Left ventricle myocardium inferior (tissue), 1 donor: ENCODE measurements at places on chromosomes 5 and 9.

GRCh38 chr5:50745221-50745910 is 78.9 kb downstream of the PARP8 start:
- DNase-seq: no peak

DNA sequence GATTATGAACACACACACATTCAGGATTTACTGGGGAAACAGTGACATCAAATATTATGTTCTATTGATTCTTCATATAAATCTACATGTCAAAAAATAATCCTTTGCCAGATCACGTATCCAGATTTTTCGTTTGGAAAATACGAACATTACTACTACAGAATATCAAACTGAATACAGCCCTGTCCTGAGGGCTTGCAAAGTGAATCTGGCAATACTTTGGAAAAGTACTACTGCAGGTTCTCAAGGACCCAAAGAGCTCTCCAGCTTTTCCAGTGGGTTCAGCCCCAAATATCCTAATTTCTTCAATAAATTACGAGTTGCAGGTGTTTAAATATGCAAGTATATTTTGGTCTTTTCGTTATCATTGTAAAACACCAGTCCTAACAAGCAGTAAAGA is 411 bp upstream of the NDUFS4 start:
- DNase-seq: no peak

DNA sequence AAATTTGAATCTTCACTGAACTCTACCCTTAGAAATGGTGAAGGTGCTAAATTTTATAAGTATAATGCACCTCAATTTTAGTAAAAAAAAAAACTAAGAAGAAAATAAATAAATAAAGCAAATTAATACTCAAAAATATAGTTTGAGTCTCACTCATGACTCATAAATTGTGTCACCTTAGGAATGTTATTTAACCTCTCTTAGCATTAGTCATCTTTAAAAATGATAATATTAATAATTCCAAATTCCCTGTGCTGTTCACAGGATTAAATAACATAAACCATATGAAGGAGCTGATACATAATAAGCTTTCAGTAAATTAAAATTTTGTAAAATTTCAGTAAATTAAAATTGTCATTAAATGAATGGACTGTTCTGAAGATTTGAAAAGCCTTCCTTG is 339.8 kb upstream of the RGMB start:
- DNase-seq: no peak

DNA sequence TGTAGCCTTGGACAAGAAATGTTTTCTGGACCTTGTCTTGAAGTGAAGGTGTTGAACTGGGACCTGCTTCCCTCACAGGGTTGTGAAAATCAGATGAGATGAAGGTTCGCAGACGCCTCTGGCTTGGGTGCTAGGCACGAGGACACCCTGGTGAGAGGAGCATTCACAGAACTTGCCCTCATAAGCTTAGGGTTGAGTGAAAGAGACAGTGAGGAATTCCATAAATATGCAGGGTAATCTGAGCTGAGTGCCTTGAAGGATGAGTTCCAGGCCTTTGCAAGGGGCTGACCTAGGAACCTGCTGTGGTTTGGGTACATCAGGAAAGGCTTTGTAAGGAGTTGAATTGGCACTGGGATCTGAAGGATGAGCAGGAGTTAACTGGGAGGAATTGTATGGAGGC is 75.7 kb upstream of the SAP30L start:
- DNase-seq: no peak

GRCh38 chr5:132230871-132231270 is 3.2 kb upstream of the P4HA2 start:
- DNase-seq: no peak

DNA sequence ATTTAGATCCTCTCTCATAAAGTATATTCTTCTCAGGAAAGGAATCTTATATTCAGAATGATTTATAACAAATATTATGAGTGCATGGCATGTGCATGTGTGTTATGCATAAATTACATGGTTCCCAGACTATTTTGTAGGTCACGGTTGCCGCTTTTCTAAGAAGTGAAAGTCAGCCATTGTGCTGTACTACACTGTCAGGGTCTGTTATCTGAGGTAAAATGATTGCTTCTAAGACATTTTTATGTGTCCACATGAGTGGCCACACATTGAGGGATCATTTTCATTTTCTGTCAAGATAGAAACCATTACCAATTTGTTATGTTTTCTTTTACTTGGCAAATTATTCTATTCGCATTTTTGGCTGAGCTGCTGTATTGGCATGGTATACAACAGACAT is 210.8 kb downstream of the CWC27 start:
- no peak for DNase-seq

- DNase-seq: peak; percentile 86
Observed at GRCh38 chr9:27529316-27530278, at the start of gene MOB3B. TSS of gene MOB3B (minus strand) at chr9:27529814. CDS start at chr9:27455550, 74,264 bp downstream.

- DNase-seq: no peak
Observed at GRCh38 chr9:89256642-89257041, 54.4 kb upstream of the CKS2 start.

- DNase-seq: no peak
Observed at GRCh38 chr9:116653348-116654058, 33.6 kb upstream of the TRIM32 start.

DNA sequence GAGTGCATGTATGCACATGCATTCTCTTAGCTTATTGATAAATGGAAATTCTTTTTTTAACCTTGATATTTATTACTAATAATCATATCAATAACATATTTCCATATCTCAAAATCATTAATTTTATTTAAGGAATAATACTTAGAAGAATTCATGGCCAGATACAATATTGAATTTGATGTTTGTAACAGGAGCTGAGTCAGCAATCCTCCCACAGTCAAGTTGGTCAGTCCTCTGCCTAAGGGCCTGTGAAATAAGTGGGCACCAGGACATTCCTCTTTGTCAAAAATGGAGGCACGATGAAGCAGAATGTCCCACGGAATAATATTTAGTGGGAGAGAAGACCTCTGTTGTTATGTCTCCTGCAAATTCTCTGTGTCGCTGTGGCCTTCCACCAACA is 148.6 kb downstream of the LRRC70 start:
- DNase-seq: no peak

DNA sequence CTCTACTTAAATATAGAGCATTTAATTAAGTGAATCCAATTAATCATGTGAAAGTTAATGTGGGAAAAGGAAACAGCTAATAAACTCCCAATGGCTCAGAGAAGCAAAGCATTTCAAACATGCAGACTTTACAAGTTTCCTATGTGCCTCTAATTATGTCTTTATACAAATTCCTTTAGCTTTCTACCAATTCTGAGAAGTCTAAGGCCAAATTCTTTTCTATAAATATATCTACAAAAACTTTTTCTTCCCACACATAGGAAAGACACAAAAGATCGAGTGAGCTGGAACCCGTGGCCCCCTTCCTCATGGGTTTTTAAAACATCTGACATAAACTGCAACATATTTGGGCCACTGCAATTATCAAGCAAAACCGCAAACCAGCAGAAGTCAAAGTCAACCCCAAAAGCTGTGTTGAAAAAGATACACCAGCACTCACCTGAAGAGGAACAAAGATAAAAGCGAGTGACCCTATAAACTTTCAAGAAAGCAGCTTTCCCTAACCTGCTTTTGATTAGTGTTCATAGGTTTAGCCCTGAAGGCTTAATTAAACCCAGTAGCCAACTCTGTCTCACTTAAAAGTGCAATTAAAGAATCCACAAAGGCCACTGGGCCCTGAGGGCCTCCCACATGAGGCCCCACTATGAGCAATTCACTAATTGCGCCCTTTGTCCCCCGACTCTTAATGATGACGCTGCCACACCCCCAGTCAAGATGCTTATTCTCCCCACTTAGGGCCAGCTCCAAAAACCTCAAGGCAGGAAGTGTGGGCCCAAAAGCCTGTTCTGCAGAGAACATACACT is 12.1 kb downstream of the SEMA5A start:
- no peak for DNase-seq

- no peak for DNase-seq
Observed at GRCh38 chr5:17046320-17046719, 110.2 kb upstream of the MYO10 start.

DNA sequence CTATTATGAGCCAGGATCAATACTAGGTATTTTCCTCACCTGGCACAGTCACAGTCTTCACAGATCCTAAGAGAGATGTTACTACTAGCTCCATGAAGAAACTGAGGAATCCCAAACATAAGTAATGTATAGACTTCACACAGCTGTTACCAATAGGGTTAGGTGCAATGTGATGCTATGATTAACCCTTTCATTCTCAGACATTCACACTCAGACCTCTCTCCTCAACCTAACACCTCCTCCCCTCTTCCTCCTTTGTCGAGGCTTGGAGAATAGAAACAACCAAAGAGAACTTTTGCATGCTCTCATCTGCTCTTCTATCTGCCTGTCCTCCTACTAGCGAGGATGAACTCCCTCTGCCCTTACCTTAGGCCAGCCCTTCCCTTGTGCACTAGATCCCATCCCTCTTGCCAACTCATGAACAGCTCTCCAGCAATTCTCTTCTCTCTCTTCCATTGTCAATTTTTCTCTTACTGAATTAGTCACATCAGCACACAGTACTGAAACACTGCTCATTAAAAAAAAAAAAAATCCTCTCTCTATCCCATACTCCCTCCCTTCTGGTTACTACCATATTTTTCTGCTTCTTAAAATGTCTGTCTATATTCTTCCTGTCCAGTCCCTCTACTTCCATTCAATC is 47.7 kb downstream of the MAPKAP1 start:
- no peak for DNase-seq

GRCh38 chr5:154258531-154259217 is 68.1 kb downstream of the GALNT10 start:
- DNase-seq: no peak

GRCh38 chr9:95820074-95820473 is 55.4 kb upstream of the ERCC6L2 start:
- no peak for DNase-seq

- no peak for DNase-seq
Observed at GRCh38 chr5:64629841-64630240, 60.5 kb upstream of the SHISAL2B start.

- DNase-seq: no peak
Observed at GRCh38 chr9:3874449-3875360, 348.9 kb upstream of the RFX3 start.

DNA sequence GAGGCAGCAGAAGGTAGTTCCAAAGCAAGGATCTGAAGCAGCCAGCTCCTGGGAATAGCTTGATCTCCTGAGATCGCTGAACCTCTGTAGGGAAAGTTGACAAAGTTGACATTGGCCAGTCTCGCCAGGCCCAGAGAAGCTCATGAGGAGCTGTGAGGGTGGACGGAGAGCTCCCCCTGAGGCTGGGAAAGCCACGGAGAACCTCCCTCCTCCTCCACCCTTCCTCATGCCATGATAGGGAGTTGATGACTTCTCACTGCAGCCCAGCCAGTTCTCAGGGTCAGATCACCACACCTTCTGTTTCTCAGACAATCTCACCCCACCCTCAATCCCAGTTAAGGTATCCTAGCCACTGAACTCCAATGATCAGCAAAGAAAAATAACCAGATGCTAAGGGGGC is 30.4 kb upstream of the KCNV2 start:
- DNase-seq: no peak

DNA sequence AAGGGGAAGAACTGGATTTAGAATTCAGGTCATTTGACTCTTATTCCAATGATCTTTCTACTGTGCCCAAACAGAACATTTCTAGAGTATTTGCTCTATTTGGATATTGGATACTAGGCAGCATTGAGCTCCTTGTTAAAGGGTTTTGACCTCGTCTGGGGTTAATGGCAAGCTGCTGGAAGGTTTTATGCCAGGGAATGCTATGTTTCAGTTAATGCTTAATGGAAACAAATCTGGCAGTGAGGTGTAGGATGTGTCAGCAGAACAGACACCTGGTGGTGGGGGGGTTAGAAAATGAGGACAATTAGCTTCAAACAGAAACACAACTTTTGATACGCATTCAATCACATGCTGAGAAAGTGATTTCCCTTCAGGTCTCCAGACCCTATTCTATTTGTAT is 51.5 kb downstream of the AGXT2 start:
- DNase-seq: no peak

DNA sequence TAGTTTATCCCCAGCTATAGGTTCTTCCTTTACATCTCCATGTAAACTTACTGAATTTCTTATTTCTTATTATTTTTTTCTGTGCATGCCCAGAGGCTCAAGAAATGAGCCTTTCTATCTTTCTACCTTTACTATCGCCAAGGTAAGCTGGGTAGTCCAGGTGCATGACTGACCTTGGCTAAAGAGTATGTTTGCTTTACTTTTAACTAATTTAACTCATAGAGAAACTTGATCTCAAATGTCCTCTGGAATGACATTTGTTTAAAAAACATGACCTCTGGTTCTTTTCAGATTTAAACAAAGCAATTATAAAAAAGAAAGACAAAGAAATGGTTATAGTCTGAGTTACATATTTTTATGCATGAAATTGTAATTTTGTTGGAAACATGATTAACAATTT is 397 bp downstream of the C6 start:
- no peak for DNase-seq

DNA sequence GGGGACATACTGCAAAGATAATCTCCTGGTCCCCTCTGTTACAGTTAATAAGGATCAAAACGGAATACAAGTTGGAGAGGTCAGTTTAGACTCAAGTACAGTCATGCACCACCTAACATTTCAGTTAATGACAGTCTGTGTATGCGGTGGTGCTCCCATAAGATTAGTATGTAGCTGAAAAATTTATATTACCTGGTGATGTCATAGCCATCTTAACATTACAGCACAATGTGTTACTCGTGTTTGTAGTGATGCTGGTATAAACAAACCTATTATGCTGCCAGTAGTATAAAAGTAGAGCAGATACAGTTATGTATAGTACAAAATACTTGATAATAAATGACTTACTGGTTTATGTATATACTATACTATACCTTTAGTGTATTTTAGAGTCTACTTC is 207.9 kb downstream of the GDNF start:
- DNase-seq: no peak

GRCh38 chr5:168159425-168159824 is 132.0 kb upstream of the WWC1 start:
- no peak for DNase-seq

- no peak for DNase-seq
Observed at GRCh38 chr9:7974335-7974960, 174.9 kb upstream of the DMAC1 start.

- peak; percentile 61 for DNase-seq
Observed at GRCh38 chr5:125412561-125413495, 666.4 kb upstream of the ZNF608 start.

DNA sequence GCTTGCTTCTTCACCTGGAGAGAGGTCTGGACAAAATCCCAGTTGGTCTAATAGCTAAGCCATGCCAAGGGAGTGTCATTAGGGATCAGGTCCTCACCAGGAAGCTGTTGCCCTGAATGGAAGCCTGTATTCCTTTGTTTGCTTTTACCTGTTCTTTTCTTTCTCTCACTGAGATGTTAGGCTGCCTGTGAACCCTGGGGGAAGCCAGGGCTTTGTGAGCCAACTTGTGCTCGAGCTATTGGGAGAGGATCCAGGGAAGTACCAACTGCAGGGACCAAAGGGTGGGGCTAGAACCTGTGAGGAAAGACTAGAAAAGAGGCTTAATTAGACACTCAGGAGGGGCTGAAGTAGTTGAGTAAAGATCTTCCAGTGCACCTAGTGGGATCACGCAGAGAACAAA is 451.2 kb upstream of the TLE4 start:
- DNase-seq: no peak

DNA sequence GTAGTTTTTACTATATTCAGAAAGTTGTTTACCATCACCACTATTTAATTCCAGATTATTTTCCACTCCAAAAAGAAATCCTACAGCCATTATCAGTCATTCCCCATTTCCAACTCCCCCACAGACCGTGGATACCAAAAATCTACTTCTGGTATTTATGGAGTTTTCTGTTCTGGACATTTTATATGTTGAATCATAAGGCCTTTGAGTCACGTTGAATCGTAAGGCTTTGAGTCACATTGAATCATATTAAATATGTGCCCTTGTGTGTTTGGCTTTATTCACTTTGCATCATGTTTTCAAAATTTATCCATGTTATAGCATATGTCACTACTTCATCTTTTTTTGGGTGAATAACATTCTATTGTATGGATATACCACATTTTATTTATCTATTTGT is 454.1 kb upstream of the NUDT12 start:
- DNase-seq: no peak
